HCT116 (cell line): ENCODE measurements at places on chromosomes 6 and 20.
A peak's percentile ranks its signal among the peaks of the same experiment; 100 is the strongest.

- no peak for DNase-seq
Observed at GRCh38 chr20:19692100-19692499, 66.0 kb upstream of the RIN2 start.

GRCh38 chr20:49969234-49969633, 13.5 kb upstream of the SNAI1 start:
- DNase-seq, result no peak

GRCh38 chr6:131823276-131823902, 15.6 kb downstream of the ENPP1 start:
- DNase-seq, result no peak

DNA sequence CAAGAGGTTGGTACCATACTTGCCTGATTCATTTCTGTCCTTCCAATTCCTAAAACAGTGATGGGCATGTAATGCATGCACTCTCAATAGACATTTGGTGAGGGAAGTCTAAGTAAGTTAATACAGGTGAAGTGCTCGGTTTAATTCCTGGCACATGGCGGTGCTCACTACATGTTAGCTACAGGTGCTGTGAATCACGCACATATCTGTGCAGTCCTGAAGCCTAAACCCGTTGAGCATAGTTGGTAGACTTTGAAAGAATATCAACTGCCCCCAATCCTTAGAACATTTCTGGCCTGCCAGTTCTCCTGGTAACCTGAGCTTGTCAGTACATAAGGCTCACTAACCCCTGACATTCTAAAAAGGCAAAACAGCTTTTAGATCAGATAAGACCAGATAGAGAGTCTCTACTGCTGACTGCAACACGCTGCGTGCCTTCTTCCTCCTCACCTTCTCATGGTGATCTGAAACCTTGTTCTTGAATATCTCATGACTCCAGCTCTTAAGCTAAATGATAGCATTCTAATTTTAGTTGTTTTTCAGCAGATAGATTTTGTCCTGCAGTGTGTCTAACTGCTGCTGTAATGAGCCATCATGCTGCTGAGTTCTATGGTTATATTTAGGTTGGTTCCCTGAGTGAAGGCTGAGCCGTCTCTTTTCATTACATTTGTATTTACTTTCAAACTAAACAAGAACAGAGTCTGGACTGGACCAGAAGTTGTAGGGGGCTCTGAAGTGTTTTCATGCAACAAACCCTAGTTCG, 328.5 kb upstream of the QKI start:
- no peak for DNase-seq

- DNase-seq, result peak; percentile 65
Observed at GRCh38 chr6:44966449-44967092, 361.6 kb upstream of the RUNX2 start.

DNA sequence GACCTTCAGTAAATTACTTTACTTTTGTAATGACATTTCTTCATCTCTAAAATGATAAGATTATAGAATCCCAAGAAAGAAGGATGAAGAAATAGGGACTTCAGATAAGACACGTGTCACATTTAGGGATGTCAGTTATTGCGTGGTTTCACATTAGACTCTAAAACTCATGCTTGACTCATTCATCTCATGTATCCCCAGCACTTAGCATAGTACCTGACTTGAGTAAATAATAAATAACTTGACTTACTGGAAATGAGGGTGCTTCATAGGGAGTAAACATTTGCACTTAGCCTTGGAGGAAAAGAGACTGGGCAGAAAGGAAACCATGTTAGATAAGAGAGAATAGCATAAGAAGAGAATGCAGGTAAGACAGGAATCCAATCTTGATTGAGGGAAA, 37.2 kb downstream of the VTA1 start:
- DNase-seq, result no peak

DNA sequence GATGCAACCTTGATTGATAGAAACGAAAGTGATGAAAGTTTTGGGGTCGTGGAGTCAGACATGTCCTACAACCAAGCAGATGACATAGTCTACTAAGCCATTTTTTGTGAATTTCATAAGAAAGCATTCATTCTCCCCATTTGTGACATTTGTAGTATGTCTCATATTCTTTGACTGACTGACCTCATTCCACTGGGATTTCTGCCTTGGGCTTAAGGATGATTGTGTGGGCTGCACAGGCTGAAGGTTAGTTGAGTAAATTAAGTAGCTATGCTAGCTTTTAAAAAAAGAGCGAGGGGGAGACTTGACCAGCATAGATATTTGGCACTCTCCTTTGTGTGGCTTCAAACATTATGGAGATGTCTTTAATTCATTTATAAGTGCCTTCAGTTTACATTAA, 28.9 kb downstream of the STMND1 start:
- no peak for DNase-seq

- DNase-seq, result no peak
Observed at GRCh38 chr6:45003387-45003786, 324.7 kb upstream of the RUNX2 start.

- no peak for DNase-seq
Observed at GRCh38 chr6:154894902-154895301, 100.2 kb upstream of the TIAM2 start.

- no peak for DNase-seq
Observed at GRCh38 chr6:93916716-93917115, 497.4 kb upstream of the EPHA7 start.

- no peak for DNase-seq
Observed at GRCh38 chr20:62617711-62618483, 24.4 kb upstream of the SLCO4A1 start.

DNA sequence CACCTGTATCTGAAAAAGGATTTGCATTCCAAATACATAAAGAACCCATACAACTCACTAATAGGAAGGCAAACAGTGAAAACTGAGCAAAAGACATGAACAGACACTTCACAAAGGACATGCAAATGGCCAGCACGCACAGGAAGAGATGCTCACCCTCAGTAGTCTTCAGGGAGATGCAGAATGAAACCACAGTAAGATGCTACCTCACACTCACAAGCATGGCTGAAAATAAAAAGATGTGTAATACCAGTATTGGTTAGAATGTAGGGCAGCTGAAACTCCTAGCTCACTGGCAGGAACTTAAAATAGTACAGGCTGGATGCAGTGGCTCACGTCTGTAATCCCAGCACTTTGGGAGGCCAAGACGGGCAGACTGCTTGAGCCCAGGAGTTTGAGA, 64.6 kb downstream of the SNX5 start:
- DNase-seq, result no peak

DNA sequence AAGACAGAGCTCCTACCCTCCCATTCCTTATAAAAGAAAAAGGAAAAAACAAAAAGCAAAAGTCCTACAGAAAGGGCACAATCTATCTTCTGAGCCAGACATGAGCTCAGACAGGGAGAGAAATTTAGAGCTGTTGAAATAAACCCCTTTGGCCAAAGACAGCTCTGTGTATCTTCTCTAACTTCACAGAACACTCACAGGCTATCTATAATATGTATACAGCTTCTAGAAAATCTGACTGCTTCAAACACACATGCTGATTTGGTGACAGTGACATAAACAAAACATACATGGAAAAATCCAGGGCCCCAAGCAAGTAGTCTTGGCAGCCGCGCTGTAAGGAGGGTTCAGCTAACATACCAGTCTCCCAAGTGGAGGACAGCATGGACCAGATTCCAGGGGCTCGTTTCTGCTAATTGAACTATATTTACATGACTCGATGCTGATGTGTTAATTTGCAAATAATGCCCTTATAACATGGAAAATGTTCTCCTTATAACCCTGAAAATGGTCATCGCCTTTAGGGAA, 37.0 kb downstream of the MTFR2 start:
- DNase-seq, result no peak

- no peak for DNase-seq
Observed at GRCh38 chr20:10708351-10709185, 34.8 kb upstream of the JAG1 start.
